SIG-M5 (cell line): ENCODE measurements at places on chromosomes 7 and 10.

DNA sequence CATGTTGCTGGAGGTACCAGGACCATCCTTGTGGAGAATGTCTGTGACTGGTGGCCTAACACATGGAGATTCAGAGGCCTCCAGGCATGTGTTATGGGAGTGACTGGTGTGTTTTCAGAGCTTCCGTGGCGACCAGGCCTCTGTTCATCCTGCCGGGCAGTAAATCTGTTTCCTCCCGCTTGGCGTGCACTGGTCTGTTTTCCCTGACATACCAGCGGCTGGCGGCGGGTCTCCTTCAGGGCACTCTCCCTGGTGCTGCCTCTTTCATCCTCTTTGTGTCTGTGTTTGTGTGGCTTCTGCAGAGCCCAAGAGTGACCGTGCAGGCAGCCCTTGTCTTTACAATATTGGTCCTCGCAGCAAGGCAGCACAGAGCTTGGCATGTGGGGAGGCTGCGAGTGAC is 385.1 kb upstream of the MKI67 start:
- no peak for DNase-seq

DNA sequence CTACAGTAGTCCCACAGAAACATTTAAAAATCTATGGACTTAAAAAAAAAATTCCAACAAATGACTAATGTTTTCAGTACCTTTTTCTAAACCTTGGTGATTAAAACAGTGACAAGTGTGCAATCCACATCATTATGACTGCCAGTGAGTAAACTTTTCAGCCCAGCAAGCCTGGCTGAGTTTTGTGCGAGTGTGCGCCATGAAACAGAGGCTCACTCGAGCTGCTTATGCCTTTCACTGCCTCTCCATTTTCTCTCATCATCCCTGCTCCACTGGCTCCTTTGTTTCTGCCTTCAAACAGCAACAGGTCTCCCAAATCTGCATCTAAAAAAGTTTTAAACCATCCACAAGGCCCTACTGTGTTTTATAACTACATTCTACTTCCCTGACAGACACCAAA is 105.8 kb downstream of the USP6NL start:
- DNase-seq = no peak

GRCh38 chr10:35640474-35640873 is 1.6 kb downstream of the FZD8 start:
- no peak for DNase-seq

GRCh38 chr7:55022002-55022985 is 3.5 kb downstream of the EGFR start:
- DNase-seq = no peak

DNA sequence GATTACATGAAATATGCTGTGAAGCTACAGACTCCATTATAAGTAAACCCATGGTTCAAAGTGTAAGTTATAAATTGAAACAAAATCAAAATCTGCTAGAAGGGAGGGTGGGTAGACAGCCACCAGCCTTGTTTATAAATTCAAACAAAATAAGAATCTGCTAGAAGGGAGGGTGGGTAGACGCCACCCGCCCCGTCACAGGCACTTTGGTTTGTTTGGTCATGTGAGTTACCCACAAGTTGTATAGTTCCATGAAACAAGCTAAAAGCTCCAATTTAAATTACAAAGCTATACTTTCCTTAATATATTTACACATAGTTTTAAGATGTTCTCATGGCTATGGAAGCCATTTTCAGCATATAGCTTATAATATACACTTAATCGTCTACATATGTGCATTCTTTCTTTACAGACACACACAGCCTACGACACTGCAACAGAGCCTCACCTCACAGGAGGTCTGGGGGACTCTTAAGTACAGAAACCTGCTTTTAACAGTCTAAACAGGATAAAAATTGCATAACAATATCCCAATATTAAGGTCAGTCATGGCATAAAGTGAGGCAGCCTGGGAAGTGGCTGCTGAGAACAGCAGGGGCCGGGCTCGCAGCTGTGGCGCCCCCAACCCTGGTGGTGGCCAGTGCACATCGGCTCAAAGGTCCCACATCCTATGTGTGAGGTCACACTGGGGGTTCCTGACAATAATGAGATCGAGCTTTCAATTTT is 28.1 kb upstream of the NCAPG2 start:
- DNase-seq = no peak

DNA sequence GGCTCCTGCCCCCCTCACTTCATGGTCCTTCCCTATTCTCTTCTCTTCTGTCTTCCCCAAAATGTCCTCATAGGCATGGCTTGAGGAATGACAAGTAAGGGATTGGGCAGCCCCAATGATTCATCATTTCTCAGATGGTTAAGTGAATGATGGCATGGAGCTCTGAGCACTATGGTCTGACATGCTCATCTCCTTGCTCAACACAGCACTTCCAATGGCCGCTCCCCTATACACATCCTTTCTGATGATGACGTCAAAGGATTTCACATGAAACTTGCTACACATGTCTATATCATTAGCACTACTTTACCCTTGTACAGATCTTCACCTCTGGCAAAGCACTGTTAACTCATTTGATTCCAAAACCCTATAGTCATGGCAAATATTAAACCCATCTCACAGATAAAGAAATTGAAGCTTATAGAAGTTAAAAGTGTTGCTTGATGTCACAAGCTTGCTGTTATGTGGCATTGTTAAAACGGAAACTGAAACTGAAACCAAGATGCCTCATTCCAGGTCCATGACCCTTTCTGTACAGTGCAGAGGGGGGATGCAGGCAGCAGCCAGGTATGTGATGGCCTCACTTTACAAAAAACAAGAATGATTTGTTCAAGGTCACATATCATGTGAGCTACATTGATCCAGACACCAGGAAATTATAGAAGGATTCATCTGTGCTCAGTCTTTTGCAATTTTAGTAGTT is 90.0 kb upstream of the PLXNA4 start:
- no peak for DNase-seq

DNA sequence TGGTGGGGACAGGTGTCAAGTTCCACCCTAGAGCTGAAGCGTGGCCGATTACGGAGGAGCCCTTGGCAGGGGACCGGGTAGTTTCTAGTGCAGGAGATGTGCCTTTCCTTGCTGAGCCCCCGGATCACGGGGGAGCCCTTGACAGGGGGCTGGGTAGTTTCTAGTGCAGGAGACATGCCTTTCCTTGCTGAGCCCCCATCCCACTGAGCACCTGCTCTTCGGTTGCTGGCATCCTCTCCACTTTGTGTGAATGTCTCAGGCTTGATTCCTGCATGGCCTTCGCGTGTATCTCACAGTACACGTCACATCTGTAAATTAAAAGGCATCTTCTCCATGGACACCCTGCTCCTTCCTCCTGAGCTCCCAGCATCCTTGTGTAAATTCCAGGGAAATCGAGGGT is 263.5 kb downstream of the ADARB2 start:
- DNase-seq = no peak

DNA sequence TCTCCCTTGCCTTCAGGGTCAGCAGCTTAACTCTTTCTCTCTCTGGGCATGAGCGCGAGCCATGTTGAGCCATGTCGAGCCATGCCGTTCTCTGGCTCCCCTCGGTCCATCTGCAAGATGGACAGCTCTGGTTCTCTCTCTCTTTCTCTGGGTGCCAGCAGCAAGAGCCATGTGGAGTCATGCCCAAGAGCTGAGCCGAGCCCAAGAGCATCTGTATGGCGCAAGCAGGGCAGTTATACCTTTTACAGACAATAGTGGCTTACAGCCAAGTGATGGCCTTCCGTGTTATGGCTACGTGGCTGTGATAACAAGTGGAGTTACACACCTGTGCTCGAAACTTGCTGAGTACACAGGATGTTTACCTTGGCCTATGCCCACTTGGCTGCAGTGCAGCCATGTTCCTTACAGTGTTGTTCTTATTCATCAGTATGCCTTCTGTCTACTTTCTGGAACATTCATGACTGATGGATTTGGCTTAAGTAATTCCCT is 327.7 kb downstream of the GLRX3 start:
- no peak for DNase-seq

DNA sequence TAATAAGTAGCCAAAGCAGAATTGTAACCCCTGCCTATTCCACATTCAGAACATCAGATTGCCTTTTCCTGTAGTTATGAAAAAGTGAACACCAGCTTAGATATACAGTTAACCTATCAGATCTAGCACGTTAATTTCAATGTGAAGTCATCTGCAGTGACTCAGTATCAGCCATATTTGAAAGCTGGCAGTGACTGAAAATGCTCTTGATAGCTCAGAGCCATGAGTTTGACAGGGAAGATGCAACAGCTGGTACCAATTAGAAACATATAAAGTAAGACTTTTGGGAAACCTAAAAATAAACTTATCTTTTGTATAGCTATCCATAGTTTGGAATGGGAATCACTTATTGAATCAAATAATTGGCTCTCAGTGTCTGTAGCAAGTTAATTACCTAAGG is 284.1 kb upstream of the NPSR1 start:
- no peak for DNase-seq

DNA sequence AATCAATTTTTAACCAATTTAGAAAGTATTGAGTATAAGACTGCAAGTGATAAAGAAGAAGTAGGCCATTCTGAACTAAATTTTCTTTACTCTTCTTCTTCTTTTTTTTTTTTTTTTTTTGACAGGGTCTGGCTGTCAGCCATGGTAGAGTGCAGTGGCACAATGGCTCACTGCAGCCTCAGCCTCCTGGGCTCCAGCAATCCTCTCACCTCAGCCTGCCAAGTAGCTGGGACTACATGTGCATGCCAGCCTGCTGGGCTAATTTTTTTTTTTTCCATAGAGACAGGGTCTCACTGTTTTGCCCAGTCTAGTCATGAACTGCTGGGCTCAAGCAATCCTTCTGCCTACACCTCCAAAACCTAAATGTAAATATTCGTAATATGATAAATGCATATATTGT is 63.2 kb downstream of the DGKB start:
- DNase-seq = no peak
